ENCODE measurements at places on chromosomes 2 and 18.

GRCh38 chr2:95166065-95166763 lies 605 bp downstream of the ZNF2 start:
- DNase-seq = no peak

DNA sequence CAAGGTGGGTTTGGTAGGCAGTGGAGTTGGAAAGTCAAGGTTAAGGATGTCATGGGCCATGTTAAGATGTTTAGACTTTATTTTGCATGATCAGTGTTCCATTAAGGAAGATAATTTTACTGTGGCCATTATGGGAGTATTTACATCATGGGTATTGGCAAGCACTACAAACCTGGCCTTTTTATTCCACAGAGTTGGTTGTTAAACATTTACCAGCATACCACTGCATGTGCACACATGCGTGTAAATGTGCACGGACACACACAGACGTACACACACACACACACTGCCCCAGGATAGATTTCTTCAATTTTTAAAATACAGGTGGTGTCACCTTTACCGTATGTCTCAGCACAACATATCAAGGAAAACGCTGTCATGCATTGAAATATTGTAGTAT lies 51.4 kb upstream of the ITGA6 start:
- DNase-seq = no peak

DNA sequence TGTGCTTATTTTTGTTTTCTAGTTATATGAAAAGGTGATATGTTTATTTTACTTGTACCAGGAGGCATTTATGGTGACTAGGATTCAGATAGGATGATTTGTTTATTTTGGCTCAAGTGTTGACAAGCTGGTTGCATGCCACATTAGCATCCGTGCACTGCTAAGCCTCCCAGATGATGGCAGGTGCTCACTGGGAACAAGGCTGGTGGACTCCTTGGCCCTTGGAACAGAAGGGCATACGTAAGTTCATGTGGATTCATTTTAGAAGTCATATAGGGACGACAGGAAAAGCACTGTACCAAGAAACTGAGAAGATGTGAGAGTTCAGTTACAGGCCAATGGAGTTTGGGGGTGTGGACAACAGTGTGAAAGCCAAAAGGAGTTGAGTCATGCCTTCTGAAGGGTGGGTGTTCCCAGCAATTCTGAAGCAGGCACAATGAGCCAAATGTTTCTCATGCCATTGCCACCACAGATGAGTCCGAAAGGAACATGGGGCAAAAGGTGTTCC lies 166.2 kb downstream of the PHLPP1 start:
- peak; percentile 97 for DNase-seq

DNA sequence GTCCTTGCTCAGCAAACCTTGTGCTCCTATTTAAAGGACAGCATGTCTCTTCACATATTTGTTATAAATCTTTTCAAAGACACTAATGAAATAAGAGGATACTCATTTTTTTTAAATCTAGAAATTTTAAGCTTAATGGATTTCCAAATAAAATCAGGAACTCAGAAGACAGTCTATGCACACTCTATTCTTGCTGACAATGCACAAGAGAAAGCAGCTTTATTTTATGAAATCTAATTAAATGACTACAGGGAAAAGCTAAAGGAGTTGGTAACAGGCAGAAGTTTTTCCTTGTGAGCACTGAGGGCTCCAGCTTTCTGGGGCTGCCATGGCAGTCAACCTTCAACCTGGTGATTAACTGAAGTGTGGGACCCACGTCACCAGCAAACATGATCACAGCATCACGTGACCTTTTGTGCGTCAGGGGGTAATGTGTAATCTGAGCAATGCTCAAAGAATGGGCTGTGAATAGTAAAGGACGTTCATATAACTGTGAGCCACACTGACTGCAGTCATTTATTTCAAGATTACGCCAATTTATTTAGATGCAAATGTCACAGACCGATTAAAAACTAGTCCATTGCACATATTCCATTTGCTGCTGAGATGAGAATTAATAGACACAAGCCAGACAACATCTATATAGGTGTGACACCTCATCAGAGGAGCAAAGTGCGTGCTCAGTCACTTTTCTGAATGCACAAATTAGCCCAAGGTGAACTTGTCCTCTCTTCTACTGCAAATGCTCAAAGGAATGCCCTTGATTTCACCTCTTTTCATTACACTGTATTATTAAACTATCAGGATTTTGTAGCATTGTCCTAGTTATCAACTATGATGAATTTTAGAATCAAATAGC lies 11.6 kb upstream of the DNER start:
- DNase-seq = peak; percentile 65

GRCh38 chr2:150142561-150142960 lies 344.9 kb downstream of the RND3 start:
- DNase-seq = peak; percentile 69

DNA sequence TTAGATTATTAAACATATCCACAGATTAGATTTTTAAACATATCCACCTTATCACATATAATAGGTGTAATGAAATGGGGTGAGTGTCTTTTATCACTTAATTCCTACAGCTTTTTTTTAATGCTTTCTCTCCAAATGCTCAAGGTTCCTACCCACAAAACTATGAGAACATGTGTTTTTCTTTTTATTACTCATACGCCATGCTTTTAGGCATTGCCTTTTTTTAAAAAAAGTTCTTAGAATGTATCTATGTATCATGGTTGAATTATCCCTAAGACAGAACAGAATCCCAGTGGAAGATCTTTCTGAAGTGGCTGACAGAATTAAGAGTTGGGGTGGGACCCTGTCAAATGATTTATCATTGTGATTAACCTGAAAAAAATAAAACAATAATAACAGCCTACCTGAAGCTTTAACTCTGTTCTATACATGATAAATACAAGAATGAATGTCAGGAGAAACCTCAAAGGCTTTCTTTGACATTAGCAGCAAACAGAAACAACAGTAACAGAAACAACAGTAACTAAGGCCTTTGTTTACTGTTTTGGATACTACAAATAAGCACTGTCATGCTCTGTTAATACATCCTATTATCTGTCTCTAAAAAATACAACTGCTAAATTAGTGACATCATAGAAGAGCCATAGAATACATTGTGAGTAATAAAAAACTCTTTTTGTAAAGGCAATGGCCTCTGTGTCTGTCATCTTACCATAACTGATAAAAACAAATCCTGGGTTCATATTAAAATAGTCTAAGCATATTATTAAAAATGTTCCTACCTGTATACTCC lies 4.1 kb upstream of the ZNF397 start:
- no peak for DNase-seq

GRCh38 chr2:159616286-159616701 lies at the start of gene BAZ2B:
Gene BAZ2B, minus strand, starts transcription at chr2:159616548. Its CDS starts 137,829 bp downstream, at chr2:159478719.
- DNase-seq = peak; percentile 84

GRCh38 chr2:17030047-17030446 lies 364.4 kb upstream of the CYRIA start:
- no peak for DNase-seq

GRCh38 chr18:7562491-7562890 lies 4.6 kb upstream of the PTPRM start:
- no peak for DNase-seq

- no peak for DNase-seq
These were observed 128.1 kb upstream of the RPRM start for GRCh38 chr2:153606623-153607022.

- peak; percentile 47 for DNase-seq
These were observed 52.5 kb upstream of the TTN start for GRCh38 chr2:178859730-178860129.

DNA sequence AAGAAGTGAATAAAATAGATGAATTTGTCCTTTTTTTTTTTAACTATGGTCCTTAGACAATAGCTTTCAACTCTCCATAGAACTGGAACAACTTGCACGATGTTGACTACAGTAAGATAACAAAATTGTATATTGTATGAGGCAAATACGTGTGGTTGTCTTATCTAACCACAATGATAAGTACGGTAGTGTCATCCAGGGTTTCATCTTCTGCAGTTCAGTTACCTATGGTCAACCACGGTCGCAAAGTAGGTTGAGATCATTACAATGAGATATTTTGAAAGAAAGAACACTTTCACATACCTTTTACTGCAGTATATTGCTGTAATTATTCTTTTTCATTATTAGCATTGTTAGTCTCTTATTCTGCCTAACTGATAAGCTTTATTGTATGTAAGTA lies 295.2 kb downstream of the PARD3B start:
- no peak for DNase-seq

GRCh38 chr2:85783796-85784195 lies 30.0 kb downstream of the ATOH8 start:
- no peak for DNase-seq

- peak; percentile 83 for DNase-seq
These were observed 258.1 kb downstream of the ALK start for GRCh38 chr2:29663268-29663667.

- no peak for DNase-seq
These were observed 96.0 kb downstream of the TNS1 start for GRCh38 chr2:217906798-217907197.

DNA sequence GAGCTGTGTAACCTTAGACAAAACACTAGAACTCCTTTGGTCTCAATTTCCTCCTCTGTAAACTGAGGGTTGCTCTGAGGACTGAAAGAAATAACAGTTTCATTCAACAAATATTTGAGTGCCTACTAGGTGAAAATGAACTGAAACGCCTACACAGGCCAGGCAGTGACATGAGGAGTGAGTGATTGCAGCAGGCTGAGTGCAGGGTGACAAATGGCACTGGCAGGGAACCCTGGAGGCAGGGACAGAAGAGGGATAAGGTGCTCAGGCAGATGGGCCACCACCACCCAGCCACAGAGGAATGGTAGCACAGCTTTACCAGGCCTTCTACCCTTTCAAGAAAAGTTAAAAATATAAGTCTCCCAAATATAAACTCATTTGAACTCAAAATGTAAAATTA lies 11.5 kb upstream of the RNU4ATAC start:
- no peak for DNase-seq

- DNase-seq = peak; percentile 81
These were observed 709 bp downstream of the UGP2 start for GRCh38 chr2:63842149-63843061.

- DNase-seq = no peak
These were observed 963 bp upstream of the MRPL44 start for GRCh38 chr2:223956300-223956699.

GRCh38 chr2:37190290-37190689 lies 1.8 kb upstream of the SULT6B1 start:
- DNase-seq = no peak

GRCh38 chr2:11777066-11777782 lies 30.8 kb downstream of the LPIN1 start:
- no peak for DNase-seq

- DNase-seq = no peak
These were observed 237.5 kb downstream of the KLHL29 start for GRCh38 chr2:23622466-23622865.

GRCh38 chr2:227374158-227374557 lies 4.9 kb downstream of the TM4SF20 start:
- DNase-seq = peak; percentile 87

- DNase-seq = no peak
These were observed 680.6 kb upstream of the FANCL start for GRCh38 chr2:58921676-58922075.

Measured in fibroblast of the aortic adventitia (primary cell).